GM12865 (cell line): ENCODE measurements at places on chromosomes 12 and 14.

GRCh38 chr12:75694534-75695268, 183.3 kb upstream of the KRR1 start:
- no peak for DNase-seq

DNA sequence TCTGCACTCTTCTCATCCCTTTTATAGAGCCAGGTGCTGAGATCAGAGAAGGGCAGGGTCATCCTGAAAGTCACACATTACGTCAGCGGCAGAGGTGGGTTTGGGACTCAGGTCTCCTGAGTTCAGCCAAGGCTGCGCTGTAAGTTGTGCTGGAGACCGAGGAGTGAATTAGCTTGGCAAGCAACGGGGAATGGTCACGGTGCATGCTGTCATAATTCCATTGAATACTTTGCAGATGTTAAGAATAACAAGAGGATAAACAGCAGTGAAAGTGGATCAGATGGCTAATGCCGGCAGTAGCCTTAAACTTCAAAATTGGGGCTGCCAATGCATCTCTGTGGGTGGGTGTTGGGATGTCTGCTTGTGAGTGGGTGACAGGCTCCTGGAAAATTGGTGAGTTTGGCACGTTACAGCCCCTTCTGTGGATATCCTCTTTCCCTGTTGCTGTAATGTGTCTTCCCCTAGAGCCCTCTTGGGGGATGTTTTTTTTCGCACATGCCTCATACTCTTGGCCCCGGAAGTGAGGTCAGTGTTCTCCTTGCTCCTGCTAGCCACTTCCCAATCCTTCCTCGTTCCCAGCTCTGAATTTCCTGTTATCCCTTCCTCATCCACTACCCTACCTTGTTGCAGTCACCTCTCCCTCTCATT, 287.1 kb upstream of the SRRM4 start:
- DNase-seq, result no peak

DNA sequence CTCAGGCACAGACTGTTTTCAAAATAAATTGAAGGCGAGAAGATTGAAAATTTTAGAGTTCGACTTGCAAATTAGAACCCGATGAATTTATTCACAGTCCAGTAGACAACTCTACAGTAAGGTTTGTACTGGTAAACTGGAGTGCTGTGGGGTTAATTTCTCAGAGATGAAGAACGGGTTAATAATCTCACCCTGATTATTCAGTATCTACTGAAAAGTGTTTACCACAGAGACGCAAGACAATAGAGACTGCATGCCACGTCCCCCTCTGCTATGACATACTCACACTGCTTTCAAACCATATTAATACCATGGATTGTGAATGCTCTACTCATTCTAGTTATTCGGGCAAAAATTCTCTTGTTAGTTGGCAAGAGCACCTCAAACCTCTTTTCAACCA, 36.1 kb downstream of the CFL2 start:
- no peak for DNase-seq

DNA sequence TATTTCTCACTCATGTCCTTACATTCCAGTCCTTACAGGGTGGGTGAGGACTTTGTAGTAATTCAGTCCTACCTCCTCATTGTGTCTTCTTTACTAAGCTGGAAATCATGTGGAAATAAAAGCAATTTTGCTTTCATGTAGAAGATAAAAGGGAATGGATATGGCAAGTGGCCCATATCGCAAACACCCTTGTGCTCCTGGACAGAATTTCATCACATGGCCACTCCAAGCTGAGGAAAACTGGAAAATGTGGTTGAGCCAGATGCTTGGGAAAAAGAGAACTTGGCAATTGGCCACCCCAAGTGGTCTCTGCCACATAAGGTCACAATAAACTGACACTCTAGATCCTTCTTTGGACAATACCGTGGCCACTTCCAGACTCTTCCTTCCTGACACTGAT, 64.2 kb upstream of the IFNG-AS1 start:
- no peak for DNase-seq

GRCh38 chr12:129610601-129611120, 293.2 kb downstream of the TMEM132D start:
- no peak for DNase-seq

GRCh38 chr12:71772735-71773134, 18.1 kb downstream of the RAB21 start:
- no peak for DNase-seq

- DNase-seq, result no peak
Measured at GRCh38 chr12:54133772-54134375, 54.9 kb downstream of the SMUG1 start.

- no peak for DNase-seq
Measured at GRCh38 chr14:42028607-42029006, 421.9 kb downstream of the LRFN5 start.

GRCh38 chr12:113854385-113855142, 111.6 kb downstream of the RBM19 start:
- DNase-seq, result no peak

- peak; percentile 41 for DNase-seq
Measured at GRCh38 chr12:122979908-122980182, 636 bp upstream of the ARL6IP4 start.

DNA sequence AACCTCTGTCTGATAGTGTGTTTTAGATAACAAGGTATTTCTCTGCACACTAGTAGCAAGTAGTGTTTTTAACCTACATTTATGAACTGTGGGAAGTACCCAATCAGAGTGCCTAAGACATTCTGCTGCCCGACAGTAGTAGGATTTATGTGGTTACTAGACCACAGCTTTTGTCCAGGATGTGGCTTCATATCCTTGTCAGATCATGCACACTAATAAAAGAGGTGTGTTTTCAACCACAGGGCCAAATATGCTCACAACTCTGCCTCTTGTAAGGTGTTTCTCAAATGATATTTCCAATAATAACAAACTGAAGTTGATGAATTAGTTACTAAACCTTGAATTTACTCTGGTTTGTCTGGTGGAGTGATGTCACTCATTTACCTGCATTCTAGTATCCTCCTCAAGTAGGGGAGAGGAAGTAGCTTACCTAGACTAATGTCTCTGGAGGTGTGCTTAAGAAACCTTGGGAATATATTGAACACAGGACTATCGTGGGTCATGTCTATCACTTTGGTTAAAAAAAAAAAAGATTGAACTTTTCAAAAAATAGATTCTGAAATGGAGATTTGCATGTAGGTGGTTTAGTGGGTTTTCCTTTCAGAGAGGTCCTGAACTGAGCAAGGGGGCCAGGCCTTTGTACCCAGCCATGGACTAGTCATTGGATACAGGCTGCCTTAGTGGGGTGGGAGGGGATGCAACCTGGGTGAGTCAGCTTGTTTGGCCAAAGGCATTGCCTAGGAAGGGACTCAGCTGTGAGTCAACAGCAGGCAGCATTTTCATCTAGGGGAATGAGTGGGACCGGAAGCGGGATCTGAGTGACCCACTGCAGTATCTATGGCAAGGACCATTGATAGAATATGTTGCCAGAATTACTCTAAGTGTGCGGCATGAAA, 14.1 kb downstream of the FBXW8 start:
- peak; percentile 88 for DNase-seq

GRCh38 chr14:104875811-104876210, 10.7 kb downstream of the CEP170B start:
- DNase-seq, result no peak

GRCh38 chr14:59582161-59582560, 5.5 kb upstream of the CCDC175 start:
- DNase-seq, result no peak

- no peak for DNase-seq
Measured at GRCh38 chr14:46686652-46687051, 35.1 kb upstream of the RPL10L start.

GRCh38 chr12:107539196-107539939, 146.2 kb upstream of the PWP1 start:
- no peak for DNase-seq

- no peak for DNase-seq
Measured at GRCh38 chr14:76268047-76268431, 107.9 kb upstream of the ESRRB start.

- no peak for DNase-seq
Measured at GRCh38 chr14:69088586-69088985, 64.3 kb downstream of the DCAF5 start.

DNA sequence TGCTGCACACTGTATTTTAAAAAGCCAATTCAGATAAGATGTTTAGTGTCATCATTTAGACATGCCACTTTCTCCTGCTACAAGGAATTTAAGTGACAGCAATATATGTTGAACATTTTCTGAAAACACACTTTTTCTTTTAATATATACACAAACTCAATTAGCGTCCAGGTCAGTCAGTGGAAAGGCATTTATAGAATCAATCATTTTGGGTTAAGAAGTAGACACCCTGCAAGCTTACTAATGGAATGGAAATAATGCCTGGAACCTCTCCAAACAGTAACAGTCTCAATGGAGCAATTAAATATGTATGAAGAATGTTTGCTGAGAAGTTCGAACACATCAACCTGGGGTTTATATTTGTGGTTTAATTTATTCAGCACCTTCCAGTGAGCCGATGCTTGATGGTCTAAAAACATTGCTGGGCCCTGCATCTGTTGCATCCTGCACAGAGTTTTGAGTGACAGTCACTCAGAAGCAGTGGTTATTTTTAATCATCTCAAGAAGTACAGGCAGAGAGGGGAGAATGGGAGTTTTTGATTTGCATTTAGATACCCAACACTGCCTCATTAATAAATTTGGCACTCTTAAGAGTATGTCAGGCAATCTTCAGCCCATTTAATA, 410.7 kb downstream of the TMEM117 start:
- no peak for DNase-seq

DNA sequence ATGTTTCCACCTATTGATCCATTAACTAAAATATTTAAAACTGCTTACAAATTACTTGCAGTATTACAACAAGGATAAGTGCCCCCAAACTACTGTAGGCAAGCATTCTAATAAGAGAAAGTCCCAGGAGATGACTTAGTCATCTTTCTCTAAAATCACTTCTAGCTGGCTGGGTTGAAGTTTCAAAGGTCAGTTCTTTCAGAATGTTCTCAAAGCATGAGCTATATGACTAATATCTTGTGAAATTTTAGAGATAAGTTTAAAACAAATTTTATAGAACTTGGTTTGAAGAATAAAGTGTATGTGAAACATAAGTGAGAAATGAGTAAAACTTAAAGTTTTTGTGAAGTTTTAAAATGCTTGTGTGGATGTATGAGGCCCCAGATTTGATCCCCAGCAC, 24.3 kb upstream of the OR6J1 start:
- DNase-seq, result peak; percentile 31

- DNase-seq, result no peak
Measured at GRCh38 chr12:68785358-68785757, 22.6 kb upstream of the MDM2 start.

GRCh38 chr12:33587784-33588712, 148.4 kb upstream of the SYT10 start:
- peak; percentile 22 for DNase-seq

- no peak for DNase-seq
Measured at GRCh38 chr14:81132468-81132867, 88.3 kb downstream of the GTF2A1 start.

DNA sequence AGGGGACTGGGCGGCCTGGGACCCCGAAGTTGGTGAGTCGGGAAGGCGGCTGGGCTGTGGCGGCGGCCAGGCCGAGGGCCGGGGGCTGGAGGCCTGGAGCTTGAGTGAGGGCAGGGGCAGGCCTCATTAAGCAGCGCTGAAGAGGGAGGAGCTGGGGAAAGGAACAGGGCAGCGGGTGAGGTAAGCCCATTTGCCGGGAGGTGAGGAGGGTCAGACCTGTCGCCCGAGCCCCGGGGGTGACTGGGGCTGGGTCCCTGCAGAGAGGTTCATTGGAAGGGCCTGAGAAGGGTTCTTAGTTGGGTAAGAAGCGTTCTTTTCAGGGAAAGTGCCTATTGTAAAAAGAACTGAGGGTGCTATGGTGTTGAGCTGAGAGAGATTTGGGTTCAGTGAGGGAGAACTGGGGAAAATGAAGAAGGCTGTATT, 441 bp downstream of the RAB5B start:
- DNase-seq, result peak; percentile 59

- DNase-seq, result peak; percentile 86
Measured at GRCh38 chr12:132492522-132492921, 2.6 kb downstream of the FBRSL1 start.

GRCh38 chr12:94012071-94012470, 136.3 kb upstream of the PLXNC1 start:
- no peak for DNase-seq

GRCh38 chr14:45364565-45365156, 111.7 kb upstream of the MIS18BP1 start:
- no peak for DNase-seq

DNA sequence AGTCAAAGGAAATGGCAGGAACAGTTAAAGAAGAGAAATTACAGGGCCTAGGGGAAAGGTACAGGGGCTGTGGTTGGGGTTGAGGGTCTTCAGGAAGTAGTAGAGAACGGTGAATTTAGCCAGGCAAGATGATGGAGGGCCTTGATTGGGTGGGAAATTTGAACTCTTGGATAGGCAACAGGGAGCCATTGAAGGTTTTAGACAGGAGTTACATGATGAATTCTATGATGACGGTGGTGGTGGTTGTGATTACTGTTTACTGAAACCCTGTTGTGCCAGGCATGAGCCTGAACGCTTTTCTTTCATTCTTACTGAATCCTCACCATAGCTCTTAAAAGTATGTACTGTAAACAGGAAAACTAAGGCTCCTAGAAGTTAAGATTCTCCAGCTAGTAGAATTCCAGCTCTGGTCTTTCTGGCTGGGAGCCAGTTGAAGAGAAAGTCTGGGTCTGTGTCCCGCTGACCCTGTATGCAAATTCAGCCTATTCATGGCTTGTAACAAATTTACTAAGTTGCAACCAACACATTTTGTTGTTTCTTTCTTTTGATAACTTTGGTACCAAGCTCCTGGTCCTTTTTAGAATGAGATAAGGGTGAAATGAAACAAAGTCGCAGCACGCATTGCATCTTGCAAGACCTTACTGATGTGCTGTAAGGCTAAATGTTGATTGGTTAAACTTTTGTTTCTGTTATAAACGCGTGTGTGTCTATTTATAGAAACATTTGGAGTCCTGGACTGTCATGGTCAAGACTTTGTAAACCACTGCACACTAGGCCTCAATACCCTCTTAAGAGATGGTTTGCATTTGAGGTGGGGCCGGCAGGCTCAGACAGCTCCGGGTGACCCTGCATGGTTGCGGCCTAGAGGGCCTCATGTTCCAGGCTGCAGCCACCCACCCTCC, 6.0 kb downstream of the ORAI1 start:
- DNase-seq, result no peak

GRCh38 chr12:89103831-89104230, 248.5 kb downstream of the DUSP6 start:
- DNase-seq, result no peak

DNA sequence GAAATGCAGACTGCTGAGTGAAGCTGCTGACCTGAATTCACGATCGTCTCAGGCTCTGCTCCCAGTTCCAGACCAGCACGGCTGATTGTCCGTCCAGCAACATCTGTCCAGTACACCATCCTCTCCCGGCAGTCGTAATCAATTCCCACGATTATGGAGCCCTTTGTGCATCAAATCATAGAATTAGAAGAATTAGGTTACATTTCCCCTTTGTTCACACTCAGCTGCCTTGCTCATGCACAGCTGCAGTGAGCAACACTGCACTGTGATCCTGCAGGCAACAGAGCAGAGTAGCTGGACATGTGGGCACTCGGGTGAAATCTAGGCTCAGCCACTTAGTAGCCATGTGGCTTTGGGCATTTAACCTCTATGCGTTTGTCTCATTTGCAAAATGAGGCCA, 22.2 kb downstream of the RTRAF start:
- DNase-seq, result no peak
